ENCODE measurements at places on chromosomes 1 and 21.

DNA sequence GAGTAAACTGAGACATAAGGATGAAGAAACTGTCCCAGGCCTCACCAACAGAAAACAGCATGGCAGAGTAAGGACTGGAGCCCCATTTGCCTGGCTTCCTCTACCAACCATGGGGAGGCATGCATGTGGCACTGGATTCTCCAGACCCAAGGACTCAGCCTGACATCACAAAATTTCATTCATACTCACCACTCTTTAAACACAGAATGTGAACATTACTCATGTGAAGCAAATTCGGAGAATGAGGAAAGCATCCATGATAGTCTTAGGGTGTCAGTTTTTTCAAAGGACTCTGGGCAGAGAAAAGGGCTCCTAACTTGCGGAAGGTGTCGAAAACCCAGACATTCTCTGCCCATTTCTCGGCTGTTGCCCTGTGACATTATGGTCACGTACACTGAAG lies 83.9 kb downstream of the PCNX2 start:
- no peak for DNase-seq

DNA sequence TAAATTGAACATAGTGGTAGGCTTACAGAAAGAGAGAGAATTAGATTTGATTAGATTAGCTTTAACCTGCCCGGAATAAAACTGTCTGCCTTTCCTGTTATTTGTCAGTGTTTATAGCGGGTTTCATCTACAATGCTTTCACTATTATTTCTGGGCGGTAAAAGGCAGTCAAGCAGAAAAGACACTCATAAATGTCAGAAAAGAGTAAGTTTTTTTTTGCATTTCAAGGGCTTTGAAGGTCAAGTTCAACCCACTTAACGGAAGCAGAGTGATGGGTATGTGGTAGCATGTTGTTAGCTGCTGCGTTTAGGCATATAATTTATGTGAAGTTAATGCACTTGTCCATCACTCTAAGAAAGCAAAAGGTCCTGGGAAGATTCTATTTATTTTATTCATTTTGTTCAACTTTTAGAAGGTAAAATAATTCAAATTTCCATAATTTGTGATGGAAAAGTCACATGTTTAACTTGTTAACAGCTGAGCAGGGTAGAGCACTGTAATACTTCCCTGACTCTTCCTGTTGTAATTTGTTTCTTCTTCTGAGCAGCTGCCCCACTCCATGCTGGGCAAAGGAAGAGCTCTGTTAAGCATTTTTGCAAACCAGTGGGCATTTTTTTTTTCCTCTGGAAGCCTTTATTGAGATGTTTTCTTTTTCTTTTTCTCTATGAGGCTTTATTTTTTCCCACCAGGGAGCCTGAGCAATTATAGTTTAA lies 220.1 kb downstream of the ST6GALNAC3 start:
- DNase-seq, result no peak

DNA sequence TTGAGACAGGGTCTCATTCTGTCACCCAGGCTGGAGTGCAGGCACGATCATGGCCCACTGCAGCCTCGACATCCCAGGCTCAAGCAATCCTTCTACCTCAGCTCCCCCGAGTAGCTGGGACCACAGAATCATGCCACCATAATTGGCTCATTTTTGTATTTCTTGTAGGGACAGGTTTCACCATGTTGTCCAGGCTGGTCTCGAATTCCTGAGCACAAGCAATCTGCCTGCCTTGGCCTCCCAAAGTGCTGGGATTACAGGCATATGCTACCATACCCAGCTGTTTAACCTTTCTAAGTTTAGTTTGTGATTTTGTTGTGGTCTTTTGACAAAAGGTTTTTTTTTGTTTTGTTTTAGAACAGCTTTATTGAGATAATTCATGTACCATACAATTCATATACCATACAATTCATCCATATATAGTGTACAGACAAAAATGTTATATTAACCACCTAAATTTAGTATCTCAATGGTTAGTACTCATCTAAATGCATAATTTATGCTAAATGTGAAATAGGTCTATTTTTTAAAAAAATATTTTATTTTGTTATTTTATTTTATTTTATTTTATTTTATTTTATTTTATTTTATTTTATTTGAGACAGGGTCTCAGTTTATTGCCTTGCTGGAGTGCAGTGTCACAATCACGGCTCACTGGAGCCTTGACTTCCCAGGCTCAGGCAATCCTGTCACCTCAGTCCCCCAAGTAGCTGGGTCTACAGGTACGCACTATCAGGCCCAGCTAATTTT lies 8.9 kb downstream of the ZMPSTE24 start:
- DNase-seq, result no peak

DNA sequence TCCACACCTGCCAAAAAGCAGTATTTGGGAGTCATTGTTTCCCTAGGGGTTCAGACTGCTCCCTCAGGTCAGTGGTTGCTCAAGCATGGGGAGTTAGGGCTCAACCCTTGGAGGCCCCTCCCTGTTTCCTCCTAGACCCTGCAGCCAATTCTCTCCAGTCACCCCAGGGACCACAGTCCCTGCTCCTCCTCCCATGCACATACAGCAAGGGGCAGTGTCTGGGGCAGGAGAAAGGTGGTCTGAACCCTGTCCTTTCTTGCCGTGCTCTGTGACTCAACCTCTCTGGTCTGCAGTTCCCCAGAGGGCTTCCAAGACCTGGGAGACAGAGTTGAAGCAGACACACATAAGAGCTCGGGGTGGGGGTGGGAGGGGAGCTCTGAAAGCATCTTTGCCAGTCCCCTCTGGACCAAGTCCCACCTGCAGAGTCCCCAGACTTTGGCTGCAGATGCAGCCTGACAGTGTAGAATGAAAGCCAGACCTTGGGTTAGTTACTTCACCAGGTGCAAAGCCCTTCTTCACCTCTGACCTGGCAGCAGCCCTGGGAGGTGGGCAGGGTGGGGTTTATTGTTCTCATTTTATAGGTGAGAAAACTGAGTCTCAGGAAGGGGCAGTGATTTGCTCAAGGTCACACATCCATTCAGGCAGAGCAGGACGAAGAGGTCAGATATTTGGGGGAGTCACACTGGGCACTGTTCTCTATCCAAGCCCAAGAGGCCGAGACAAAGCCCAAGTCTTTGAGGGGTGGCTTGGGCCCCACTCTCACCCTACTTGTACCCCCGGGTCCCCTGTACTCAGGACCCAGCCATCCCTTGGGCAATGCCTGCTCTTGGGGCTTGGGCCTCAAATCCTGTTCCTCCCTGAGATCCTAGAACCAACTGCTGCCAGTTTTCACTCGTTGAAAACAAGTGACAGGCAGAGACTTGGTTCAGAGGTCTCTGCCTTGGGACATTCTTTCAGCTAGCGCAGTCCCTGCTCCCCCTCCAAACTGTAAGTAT lies 748 bp downstream of the PDZK1IP1 start:
- DNase-seq, result no peak

DNA sequence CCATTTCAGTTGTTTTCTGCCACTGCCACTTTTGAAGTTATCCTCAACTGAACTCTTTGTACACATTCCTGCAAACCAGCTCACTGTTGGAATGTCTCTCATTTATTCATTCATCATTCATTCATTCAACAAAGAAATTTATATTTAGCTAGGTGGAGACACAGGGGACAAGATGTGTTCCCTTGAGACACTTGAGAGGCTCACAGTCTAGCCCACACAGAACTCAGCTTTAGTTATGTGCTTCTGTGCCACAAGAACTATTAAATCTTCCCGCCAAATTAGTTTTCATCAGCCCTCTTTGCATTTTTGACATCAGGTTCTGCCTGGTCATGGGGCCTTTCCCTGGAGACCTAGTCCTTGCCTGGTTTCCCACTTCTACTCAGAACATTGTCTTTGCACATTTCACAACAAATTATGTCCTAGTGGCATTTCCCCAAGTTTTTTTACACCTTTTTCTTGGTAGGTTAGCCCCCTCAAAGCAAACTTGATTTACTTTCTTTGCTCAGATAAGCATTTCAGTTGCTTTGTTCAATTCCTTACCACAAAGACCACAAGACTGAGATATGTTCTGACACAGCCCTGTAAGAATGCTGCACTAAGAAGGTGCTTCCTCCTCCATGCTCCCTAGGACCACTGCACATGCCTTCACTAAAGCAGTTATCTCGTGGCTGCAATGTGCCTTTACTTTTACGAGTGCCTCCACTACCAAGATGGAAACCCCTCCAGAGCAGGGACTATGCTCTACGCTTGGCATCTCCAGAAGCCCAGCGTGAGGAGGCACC lies 31.0 kb downstream of the ILDR2 start:
- no peak for DNase-seq

GRCh38 chr1:64743954-64744491 lies 852 bp upstream of the RAVER2 start:
- DNase-seq, result no peak

DNA sequence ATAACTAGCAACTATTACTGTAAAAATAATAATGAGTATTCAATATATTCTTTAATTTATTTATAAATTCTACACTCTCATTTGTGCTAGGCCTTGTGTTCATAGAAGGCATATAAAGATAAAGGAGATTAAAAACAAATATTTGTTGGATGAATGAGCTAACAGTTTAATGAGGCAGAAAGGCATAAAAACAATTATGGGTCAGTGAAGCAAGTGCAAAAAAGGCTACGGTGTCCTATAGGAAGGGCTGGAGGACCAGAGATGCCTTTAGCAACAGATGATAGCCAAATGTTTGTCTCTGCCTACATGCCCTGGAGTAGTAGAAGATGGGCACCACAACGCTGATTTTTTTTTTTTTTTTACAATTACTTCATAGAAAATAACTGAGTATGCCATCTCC lies 45.7 kb downstream of the PTGS2 start:
- DNase-seq, result no peak

DNA sequence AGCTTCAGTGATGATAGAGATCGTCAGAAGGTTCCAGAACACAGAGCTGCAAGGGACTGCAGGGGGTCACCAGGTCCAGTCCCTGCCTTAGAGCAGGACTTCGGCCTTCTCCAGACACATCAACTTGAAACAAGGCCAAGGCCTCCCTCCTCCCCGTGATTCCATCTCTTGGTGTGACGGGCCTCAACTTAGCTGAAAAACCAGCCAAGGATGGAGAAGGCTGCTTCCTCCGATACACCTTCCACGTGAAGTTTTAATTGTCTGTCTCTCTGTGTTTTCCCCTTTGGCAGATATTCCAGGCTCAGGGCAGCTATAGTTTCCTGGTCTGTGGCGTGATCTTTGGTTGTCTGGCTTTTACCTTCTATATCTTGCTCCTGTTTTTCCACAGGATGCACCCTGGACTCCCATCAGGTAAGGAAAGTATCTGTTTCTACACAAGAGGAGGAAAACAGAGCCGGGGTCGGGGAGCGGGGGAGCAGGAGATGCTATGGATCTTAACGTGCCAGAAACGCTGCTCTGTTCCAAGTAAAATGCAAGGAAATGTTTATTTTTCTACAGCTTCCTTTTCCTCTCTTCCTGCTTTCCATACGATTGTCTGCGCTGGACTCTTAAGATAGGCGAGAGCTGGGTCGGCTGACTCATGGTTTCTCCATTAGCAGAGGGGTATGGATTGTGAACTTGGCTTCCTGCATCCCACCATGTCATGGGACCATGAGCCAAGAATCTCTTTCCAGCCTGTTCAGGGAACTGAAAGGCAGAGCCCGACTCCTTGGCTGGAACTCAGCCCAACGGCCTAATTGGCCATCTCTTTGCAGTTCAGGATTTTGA lies 32.8 kb downstream of the ELK4 start:
- no peak for DNase-seq

DNA sequence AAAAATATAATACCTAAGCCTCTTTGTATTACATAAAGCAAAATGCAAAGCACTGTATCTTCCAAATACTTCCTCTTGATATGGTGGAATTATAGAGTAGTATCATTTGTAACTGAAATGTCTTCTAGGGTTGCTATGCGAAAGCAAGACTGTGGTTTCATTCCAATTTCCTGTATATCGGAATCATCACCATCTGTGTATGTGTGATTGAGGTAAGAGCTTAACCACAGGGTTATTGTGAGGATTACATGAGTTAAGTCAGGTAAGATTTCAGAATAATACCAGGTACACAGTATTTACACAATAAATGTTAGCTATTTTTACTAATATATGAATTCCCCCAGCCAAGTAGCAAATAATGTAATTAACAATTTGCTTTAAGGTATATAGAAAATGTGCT lies 24.7 kb downstream of the CD53 start:
- no peak for DNase-seq

DNA sequence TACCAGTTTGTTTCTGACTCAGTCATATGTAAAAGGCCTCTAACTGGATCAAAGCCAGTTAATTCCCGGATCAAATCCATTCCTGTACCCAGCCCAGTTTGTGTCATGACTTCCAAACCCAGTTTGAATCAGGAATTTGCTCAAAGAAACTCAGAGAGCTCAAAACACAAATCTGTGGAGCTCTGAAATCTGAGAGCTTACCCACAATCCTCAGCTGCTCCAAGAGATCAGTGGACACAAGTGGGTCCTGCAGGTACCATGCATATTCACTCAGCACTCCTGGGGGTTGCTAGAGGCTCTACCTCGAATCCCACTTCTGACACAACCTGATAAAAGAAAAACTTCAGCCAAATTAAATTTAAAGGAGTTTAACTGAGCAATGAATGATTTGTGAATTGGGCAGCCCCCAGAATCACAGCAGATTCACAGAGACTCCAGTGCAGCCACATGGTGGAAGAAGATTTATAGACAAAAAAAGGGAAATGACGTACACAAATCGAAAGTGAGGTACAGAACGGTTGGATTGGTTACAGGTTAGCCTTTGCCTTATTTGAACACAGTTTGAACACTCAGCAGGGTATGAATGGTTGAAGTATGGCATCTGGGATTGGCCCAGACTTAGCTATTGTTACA lies 11.9 kb upstream of the MRPL55 start:
- DNase-seq, result no peak

DNA sequence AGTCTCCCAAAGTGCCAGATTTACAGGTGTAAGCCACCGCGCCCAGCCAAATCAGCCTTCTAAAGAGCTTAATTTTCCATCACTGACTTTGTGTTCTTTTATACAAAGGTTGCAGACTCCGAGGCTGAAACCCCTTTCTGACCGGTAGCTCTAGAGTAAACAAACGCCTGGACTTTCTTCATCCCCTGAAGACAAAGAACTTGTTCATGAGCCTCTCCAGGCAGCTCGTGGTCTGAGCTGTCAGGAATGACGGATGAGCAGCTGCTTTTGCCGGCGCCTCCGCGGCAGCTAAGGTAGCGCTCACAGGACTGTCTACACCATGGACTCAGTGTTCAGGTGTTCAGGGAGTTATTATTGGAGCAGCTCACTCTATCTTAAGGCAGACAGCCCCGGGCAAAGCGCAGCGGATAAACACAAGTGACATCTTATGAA lies 128.5 kb upstream of the ERRFI1 start:
- no peak for DNase-seq

All from stimulated activated CD8-positive, alpha-beta memory T cell treated with anti-CD3 and anti-CD28 coated beads, Interleukin-15, amount 100 ng/mL, for 48 hours (primary cell).